ENCODE measurements at places on chromosomes 7 and 10. TPM values are rescaled to one million over a fixed set of nuclear protein-coding genes. Genes with fewer than 3 reads are reported as not detected.

The TRIM56 gene
- total RNA-seq: 14.4 TPM

The CFAP58 gene
- total RNA-seq: 0.65 TPM

The UNCX gene
- not detected for total RNA-seq

The CTAGE15 gene
- not detected for total RNA-seq

The AKR1C4 gene
- total RNA-seq: not detected

The SPDYE2 gene
- total RNA-seq: not detected

The PDE1C gene
- 4.7 TPM for total RNA-seq

The ITGA8 gene
- 0.25 TPM for total RNA-seq

The NRBF2 gene
- total RNA-seq: 10.5 TPM

The ANKRD30A gene
- total RNA-seq: not detected

The GNGT1 gene
- total RNA-seq: not detected

The VPS37D gene
- 2.4 TPM for total RNA-seq

The VSTM4 gene
- 0.25 TPM for total RNA-seq

Measured in bladder microvascular endothelial cell (primary cell).